ENCODE measurements at places on chromosomes 2 and 18.

- no peak for DNase-seq
Measured at GRCh38 chr18:811182-811891, 705 bp downstream of the YES1 start.

- no peak for DNase-seq
Measured at GRCh38 chr2:12556762-12557161, 160.0 kb upstream of the TRIB2 start.

GRCh38 chr2:170052151-170052550 is 125.8 kb upstream of the MYO3B start:
- DNase-seq, result no peak

DNA sequence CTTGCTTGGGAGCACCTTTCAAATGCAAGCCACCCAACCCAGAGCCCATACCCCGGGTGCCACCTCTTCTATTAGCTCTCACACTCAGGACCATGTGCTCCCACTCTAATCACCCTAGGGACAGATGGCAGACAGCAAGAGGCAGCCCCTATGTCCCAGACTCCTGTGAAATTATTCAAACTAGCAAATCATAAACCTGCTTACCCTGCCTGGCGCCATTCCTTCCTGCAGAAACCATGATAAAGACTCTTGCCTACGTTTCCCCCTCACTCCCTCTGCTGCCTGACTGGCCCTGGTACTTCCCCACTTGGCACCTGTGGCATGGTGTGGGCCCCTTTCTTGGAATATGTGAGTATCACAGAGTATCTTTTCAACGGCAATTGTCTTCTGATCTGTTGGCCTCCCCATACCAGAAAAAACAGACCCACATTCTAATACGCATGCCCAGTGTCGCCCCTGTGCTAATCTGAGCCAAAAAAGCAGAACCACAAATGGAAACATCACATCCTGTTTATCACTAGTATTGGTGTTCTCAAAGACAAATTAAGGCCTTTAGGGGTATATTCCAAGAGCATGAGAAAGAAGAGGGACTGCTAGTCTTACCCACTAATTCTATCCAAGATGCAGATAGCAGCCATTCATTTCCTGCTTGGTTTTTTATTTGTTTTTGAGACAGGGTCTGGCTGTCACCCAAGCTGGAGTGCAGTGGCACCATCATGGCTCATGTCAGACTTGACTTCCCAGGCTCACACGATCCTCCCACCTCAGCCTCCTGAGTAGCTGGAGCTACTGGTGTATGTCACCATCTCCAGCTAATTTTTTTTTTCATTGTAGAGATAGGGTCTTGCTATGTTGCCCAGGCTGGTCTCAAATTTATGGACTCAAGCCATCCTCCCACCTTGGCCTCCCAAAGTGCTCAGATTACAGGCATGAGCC is 44.1 kb upstream of the TTC39C start:
- peak; percentile 40 for DNase-seq

Measured in NCI-H2029 (cell line).